Suppressor macrophage (primary cell): ENCODE measurements at places on chromosomes 12 and 14.

DNA sequence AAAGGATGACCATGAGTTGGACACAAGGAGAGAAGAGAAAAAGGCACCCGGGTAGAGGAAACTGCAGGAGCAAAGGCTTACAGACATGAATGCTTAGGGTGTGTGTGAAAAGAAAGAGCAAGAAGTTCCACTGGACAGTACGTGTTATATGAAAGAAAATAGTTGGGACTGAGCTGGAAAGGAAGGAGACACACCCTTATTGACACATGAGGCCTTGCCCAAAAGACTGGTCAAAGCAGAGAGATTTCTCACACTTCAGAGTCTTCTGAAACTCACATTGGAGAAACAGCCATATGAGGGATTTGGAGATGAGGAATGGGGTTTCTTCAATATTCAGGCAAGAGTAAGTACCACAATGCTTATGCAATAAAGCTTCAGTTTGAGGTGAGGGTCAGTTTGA lies 56.0 kb downstream of the TTC9 start:
- no peak for DNase-seq

DNA sequence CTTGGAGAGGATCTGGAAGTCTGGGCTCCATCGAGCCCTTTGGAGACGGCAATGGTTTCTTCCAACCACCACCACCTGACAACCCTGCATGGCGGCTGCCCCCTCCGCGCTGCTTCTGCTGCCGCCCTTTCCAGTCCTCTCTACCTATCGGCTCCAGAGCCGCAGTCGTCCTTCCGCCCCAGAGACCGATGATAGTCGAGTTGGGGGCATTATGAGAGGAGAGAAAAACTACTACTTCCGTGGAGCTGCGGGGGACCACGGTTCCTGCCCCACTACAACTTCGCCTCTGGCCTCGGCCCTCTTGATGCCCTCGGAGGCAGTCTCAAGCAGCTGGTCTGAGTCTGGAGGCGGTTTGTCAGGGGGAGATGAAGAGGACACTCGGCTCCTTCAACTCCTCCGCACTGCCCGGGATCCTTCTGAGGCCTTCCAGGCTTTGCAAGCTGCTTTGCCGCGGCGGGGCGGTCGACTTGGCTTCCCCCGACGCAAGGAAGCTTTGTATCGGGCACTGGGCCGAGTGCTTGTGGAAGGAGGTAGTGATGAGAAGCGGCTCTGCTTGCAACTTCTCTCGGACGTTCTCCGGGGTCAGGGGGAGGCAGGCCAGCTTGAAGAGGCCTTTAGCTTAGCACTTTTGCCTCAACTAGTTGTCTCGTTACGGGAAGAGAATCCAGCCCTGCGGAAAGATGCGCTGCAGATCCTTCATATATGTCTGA lies 499 bp downstream of the TOGARAM1 start:
- peak; percentile 45 for DNase-seq

GRCh38 chr14:64987438-64987767 lies 708 bp downstream of the FNTB start:
- peak; percentile 7 for DNase-seq

- DNase-seq = peak; percentile 85
These were observed 20.5 kb downstream of the PSMC1 start for GRCh38 chr14:90276646-90277367.

DNA sequence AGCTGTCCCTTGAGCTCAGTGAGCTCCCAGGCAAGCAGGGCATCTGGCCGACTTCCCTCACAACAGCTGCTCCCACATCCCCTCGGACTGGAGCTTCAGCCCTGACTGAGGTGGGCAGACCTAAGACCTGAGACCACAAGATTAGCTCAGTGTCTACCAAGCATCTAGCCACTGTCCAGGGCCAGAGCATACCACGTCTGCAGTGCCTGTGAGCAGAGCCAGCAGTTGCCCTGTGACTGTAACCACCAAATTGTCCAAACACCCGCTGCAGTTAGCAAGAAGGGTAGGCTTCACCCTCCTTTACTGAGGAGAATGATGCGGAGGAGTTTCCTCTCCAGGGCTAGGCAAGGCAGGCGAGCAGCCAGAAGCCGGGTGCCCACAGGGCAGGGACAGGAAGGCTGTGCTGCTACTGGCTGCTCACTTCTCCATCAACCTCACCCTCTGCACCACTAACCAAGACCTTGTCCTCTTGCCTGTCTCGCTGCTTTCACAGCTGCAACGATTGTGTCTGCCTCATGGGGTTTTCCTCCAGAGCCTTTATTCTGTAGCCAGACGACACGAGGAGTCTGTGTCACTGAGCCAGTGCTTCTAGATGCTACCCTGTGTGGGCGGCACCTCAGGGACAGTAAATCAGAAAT lies 53.9 kb downstream of the ANAPC7 start:
- DNase-seq = peak; percentile 76

GRCh38 chr12:58530742-58531062 lies 389.6 kb downstream of the LRIG3 start:
- DNase-seq = no peak

DNA sequence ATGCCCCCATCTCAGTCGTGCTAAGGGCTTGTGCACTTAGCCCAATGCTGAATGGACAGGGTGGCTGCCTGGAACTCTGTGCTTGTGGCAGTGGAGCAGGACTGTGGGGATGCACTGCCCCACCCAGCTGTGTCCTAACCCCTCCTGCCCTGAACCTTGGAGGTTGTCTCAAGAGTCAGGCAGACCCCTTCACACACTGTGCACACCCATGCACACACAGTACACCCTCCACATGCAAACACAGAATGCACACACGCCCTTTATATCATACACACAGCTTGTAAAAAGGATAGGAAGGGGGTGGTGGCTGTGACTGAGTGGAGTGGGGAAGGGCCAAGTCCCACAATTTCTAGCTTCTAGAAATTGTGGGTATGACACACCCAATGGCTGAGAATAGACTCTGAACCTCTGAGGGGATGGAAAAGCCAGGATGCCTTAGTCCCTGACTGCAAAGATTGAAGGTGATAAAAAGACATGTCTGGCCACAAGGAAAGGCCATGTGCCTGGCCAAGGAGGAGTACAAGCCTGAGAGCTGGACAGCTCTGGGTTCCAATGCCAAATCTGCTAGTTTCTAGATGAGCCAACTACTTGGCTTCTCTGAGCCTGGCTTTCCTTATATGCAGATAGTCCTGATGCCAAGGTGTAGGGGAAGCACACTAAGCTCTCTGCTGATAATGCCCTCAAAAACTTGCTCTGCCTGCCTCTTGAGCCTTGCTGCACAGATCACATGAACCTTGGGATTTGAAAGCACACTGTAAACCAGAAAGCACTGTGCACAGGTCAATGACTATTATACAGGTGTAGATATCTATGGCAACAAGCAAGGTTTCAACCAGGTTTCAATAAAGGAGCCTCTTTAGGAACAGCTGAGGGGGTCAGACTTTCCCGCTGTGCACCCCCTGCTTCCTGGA lies 8.4 kb downstream of the KRT8 start:
- no peak for DNase-seq

DNA sequence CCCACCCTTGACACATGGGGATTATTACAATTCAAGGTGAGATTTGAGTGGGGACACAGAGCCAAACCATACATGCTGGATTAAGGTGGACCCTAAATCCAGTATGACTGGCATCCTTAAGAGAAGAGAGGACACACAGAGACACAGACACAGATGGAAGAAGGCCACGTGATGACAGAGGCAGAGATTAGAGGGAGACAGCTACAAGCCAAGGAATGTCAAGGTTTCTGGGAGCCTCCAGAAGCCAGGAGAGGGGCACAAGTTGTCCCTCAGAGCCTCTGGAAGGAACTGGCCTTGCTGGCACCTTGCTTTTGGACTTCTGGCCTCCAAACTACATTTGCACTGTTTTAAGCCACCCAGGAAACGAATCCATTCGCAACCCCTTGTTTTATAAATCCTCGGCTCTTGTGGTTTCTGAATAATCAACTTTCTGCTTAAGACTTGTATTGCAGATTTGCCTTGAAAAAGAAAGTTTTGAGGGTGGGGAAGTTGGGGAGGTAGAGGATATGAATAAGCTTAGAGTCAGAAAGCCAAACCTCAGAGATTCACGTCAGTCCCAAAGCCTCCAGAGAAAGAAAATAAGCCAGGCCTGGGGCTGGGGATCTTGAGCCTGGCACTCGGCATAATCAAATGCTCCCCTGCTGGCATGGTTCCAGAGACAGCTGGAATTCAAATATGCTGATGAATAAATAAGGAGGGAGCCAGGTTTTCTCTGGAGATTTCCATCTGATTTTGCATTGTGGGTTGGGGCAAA lies 224.2 kb upstream of the PWP1 start:
- peak; percentile 45 for DNase-seq

DNA sequence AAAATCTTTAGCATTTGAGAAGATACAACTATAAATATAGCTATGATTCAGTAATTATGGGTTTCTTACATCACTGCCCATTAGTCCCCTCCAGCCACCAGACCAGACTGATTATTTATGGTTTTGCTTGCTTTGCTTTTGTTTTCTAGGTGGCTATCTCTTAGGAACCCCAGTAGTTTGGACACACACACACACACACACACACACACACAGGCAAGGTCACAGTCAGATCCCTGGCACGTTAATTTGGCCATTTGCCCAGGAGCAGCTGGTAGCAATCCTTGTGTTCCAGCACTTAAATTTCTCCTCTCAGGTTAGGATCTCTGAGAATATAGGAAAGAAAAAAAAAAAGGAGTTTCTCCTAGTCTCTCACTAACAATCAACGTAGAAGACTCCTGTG lies 90.2 kb upstream of the RESF1 start:
- DNase-seq = no peak

- DNase-seq = no peak
These were observed 179.8 kb downstream of the CALM1 start for GRCh38 chr14:90576581-90576980.

- no peak for DNase-seq
These were observed 79.5 kb upstream of the NID2 start for GRCh38 chr14:52148371-52148770.

GRCh38 chr12:122850695-122851350 lies 15.6 kb downstream of the HIP1R start:
- DNase-seq = no peak

DNA sequence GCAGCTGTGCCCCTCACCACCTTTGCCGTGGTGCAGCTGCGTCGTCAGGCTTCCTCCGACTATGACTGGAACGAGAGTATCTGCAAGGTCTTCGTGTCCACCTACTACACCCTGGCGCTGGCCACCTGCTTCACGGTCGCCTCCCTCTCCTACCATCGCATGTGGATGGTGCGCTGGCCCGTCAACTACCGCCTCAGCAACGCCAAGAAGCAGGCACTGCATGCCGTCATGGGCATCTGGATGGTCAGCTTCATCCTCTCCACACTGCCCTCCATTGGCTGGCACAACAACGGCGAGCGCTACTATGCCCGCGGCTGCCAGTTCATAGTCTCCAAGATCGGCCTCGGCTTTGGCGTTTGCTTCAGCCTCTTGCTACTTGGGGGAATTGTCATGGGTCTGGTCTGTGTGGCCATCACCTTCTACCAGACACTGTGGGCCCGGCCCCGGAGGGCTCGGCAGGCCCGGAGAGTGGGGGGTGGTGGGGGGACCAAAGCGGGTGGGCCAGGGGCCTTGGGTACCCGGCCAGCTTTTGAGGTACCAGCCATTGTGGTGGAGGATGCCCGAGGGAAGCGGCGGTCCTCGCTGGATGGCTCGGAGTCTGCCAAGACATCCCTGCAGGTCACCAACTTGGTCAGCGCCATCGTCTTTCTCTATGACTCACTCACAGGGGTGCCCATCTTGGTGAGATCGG lies 2.6 kb downstream of the GPR162 start:
- peak; percentile 1 for DNase-seq

- no peak for DNase-seq
These were observed 6.6 kb downstream of the ERBB3 start for GRCh38 chr12:56086608-56087007.

- peak; percentile 35 for DNase-seq
These were observed 52.1 kb downstream of the LRCOL1 start for GRCh38 chr12:132558042-132558856.

- DNase-seq = peak; percentile 77
These were observed 1.1 kb downstream of the SP1 start for GRCh38 chr12:53380794-53381730.

DNA sequence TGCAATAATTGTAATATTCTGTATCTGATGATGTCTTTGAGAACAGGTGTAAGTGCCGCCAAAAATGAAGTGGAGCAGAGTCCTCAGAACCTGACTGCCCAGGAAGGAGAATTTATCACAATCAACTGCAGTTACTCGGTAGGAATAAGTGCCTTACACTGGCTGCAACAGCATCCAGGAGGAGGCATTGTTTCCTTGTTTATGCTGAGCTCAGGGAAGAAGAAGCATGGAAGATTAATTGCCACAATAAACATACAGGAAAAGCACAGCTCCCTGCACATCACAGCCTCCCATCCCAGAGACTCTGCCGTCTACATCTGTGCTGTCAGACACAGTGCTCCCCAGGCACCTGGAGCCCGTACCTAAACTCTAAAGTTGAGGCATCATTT lies 268.7 kb downstream of the DAD1 start:
- no peak for DNase-seq

- peak; percentile 82 for DNase-seq
These were observed at the start of gene TNFRSF1A for GRCh38 chr12:6341417-6342139. Gene TNFRSF1A (minus strand): TSS chr12:6342076. CDS start chr12:6341814, 262 bp downstream.

DNA sequence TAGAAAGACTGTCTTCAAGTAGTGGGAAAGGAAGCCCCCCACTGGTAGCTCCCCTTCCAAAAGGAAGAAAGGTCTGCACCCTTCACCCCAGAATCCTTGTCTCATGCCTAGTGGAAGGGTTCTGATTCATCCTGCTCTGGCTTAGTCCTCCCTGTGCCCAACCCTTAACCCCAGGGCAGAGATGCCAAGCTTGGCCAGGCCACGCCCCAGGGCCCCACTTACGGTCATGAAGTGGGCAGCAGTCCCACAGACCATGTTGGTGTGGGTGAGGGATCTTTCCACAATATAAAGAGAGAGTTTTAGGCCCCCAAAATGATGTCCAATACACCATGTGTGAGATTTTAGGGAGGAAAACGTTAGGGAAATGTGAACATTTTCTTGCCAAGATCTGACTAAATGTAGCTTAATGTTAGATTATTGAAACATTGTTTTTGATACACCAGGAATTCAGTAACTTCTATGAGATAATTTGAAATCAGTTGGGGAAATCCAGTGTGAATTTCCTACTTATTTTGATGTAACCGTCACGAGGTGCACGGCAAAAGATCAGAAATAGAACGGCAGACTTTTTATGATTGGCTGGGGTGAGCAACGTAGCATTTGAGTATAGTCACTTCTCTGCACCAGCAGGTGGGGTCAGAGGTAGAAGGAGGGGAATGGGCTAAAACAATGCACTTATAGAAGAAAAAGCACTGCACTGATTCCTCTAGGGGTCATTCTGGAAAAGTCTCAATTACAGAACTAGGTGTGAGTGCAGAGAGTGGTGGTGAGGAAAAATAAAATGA lies 8.2 kb upstream of the SSPN start:
- DNase-seq = peak; percentile 5

DNA sequence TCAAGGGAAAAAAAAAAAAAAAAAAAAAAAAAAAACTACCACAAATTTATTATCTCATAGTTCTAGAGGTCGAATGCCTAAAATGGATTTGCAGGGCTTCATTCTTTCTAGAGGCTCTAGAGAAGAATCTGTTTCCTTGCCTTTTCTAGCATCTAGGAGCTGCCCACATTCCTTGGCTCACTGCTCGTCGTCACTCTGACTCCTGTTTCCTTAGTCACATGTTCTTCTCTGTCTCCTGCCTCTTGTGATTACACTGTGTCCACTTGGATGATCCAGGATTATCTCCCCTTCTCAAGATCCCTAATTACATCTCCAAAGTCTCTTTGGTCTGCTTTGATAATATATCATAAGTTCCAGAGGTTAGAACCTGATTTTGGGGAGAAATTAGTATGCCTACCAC lies 88.7 kb downstream of the HECTD1 start:
- DNase-seq = no peak
